ENCODE measurements at places on chromosomes 5 and 9.
A peak's percentile ranks its signal among the peaks of the same experiment; 100 is the strongest.

GRCh38 chr9:38414040-38414723, 10.1 kb downstream of the IGFBPL1 start:
- DNase-seq, result no peak

GRCh38 chr9:126536131-126536530, 77.6 kb upstream of the LMX1B start:
- DNase-seq, result no peak

DNA sequence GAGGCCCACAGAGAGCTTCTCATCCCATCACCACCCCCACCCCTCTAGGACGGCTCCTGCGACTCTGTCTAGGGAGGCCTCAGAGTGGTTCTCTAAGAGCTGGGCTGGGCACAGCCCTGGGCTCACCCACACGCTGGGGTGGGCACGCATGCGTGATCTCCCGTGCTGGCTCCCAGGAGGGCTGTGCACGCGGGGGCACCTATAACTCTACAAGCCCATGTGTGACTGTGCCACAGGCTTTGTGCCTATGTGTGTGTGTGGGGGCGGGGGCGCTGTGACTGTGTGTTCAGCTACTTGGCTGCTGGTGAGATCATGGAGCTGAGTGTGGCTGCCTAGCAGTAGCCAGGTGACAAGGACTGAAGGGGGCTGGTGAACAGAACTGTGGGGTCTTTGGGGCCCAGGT, 32.2 kb downstream of the NDUFA8 start:
- no peak for DNase-seq

GRCh38 chr5:75363726-75364495, 26.9 kb downstream of the HMGCR start:
- no peak for DNase-seq

- DNase-seq, result no peak
Measured at GRCh38 chr9:131611586-131612315, 66.4 kb downstream of the PRRT1B start.

DNA sequence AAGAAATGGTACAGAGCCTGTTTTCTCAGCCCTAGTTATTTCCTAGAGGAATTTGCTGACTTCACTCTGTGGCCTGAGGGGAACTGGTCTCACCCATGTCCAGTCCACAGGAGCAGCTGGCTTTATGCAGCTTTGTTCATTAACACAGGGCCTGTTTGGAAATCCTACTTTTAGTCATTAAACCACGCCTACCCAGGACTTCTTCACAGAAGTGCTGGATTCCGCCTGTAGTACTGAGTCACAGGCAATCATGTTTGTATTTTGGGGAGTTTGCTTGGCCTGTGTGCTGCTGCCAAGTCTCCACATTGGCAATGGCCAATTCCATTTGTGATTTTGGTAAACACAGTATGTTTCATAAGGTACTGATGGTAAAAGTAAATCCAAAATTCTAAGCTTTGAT, 52.8 kb downstream of the CTNND2 start:
- DNase-seq, result no peak

DNA sequence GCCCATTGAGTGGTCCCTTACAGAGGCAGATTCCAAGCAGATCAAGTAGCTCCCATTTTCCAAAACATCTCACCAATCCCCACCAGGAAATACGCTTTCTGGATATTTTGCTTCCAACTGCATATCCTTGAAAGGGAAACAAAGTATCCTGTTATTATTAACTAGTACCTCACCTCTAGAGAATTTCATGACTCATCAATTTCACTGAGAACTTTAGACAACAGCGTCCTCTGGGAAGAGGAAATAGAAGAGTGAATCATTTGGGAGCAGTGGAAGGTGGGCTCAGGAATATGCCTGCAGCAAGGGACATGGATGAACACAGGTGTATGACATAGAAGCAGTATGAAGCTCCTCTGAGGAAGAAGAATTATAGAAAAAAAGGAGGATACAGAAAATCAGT, 186.7 kb downstream of the MARCHF11 start:
- DNase-seq, result no peak

- DNase-seq, result no peak
Measured at GRCh38 chr5:153421676-153422075, 68.8 kb upstream of the GRIA1 start.

DNA sequence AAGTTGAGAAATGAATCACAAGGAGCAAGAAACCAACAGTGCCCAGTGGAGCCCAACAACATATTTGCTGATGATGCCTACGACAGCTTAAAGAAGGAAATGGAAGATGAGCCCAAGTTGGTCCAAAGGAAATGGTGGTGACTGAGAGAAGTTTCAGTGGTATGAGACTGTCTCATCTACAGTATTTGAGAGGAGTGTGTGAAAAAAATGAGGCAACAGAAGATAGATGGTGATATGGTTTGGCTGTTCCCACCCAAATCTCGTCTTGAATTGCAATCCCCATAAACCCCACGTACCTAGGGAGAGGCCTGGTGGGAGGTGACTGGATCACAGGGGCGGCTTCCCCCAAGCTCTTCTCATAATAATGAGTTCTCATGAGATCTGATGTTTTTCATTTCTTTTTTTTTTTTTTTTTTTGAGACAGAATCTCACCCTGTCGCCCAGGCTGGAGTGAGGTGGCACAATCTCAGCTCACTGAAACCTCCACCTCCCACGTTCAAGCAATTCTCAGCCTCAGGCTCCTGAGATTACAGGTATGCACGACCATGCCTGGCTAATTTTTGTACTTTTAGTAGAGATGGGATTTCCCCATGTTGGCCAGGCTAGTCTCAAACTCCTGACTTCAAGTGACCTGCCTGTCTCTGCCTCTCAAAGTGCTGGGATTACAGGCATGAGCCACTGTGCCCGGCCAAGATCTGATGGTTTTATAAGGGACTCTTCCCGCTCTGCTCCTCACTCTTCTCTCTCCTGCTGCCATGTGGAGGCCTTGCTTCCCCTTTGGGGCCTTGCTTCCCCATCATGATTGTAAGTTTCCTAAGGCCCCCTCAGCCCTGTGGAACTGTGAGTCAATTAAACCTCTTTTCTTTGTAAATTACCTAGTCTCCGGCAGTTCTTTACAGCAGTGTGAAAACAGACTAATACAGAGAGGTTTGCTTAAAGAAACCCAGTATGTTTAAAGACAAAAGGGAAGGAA, 30.2 kb downstream of the EFCAB9 start:
- DNase-seq, result peak; percentile 33

GRCh38 chr5:154568589-154568988, 90.6 kb upstream of the HAND1 start:
- DNase-seq, result no peak

- no peak for DNase-seq
Measured at GRCh38 chr9:137250329-137251193, 525 bp upstream of the STPG3 start.

DNA sequence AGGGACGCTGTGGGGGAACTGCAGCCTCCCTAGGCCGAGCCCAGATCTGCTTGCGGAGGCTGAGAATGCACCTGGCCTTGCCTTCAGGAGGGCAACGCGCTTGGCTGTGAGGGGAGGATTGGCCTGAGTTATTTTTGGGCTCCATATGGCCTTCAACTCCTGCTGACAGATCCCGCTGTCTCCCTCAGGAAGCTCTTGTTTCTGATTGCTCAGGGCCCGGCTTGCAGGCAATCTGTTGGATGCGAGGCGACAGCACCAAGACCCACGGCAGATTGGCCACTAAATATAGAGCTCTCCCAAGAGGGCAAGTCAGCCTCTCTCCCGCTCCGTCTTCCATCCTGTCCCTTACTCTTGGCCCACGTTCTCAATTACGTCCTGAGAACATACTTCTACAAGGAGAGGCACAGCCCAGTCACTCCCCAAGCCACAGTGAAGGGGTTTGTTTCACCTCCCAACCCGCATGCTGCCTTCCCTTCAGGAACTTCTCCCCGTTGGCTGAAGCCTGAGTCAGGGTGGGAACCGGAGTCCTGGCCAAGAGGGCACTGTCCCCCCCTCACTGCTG, 53.6 kb downstream of the RASGEF1C start:
- DNase-seq, result no peak

DNA sequence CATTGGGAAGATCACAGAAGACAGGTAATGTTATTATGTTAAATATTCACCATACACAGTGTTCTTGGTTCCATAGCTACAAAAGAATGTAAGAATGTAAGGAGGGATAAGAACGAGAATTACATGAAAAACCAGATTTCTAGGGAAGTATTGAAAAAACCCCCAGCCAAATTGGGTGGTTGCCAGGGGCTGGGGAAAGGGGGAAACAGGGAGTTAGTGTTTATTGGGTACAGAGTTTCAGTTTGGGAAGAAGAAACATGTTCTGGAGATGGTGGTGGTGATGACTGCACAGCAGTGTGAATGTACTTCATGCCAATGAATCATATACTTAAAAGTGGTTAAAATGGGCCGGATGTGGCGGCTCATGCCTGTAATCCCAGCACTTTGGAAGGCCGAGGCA, 40.3 kb downstream of the GLRX start:
- DNase-seq, result no peak

- no peak for DNase-seq
Measured at GRCh38 chr5:9895302-9895645, 265.1 kb upstream of the TAS2R1 start.

- no peak for DNase-seq
Measured at GRCh38 chr5:88188458-88189132, 80.0 kb downstream of the TMEM161B start.

GRCh38 chr9:100426189-100426529, 784 bp upstream of the MSANTD3 start:
- DNase-seq, result no peak

DNA sequence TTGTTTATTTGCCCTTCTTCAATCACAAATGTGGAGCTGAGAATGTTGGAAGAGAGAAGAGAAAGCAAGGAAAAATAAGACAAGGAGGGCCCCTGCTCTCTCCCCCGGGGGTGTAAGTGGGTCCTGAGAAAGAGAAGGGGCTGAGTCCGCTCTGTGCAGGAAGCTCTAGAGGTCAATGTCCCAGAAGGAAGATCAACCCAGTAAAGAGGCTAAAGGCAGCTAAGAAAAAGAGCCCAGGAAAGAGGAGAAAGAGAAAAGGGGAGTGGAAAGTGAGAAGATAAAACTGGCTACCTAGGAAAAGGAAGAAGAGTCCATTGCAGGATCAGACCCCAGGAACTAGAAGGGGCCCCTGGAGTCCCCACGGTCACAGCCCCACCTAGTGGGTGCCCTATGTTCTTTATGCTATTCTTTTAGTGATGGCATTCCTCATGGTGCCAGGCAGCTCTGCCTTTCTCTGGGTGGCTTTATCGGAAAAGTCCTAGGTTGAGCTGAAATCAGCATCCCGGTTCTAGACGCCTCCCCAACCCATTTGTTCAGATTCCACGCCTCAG, 583.4 kb downstream of the ACTL7B start:
- DNase-seq, result no peak

DNA sequence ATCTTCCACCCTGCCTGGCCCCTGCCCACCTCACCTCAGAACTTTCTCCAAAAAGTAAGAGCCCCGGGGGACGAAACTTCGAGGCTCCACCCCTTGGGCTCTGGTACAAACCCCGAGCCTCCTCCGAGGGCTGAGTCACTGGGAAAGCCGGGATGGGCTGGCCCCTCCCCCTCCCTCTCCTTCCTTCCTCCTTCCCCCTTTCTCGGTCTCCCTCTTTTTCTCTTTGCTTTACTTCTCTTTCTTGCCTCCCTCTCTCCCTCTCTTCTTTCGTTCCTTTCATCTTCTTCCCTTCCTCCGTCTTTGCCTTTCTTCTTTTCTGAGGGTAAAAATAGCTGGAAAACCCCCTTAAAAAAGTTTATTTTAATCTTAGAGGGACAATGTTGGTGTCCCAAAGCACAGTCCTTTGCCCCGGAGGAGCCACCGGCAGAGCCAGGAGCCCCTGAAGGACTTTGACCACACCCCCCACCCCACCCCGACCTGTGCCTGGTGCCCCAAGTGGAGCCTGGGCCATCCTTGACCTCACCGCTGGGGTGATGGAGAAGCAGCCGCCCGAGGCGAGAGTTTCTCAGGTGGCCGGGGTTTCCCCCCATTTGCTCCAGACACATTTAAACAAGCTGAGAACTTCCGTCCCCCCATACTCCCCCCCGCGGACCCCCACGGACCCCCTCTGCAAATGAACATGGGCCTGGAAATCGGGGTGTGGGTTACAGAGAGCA, 5.7 kb upstream of the NOTCH1 start:
- no peak for DNase-seq

- DNase-seq, result no peak
Measured at GRCh38 chr5:126445502-126446174, 22.4 kb downstream of the GRAMD2B start.

DNA sequence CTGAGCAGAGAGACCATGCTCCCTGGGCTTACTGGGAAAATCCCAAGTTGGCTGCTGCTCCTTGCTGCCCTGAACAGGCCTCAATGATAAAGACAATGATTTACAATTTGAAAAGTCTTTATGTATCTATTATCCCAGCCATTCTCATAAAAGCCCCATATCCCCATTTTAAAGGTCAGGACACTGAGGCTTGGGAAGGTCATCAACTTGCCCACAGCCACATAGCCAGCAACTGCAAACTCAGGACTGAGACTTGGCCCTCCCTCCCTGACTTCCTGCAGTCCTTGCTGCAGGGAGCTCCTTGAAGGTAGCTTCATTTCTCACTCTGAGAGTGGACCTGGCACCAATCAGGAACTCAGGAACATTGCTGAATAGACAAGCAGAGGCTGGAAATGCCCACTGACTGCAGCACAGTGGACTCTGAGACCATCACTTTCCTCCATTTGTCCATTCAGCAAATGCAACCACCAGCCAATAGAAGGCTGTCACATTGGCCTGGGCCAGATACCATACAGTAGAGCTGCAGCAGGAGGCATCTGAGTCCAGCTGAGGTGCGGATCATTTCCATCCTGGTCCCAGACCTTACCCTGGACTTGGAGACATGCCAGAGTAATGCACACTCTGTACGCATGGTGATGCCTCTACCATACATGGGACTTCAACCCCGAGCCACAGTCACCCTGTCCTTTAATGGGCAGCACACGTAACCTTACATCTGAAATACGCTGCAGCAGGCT, 18.3 kb downstream of the TNIP1 start:
- no peak for DNase-seq

- no peak for DNase-seq
Measured at GRCh38 chr5:172834415-172835289, 601 bp downstream of the ERGIC1 start.

- DNase-seq, result no peak
Measured at GRCh38 chr5:50744776-50745175, 78.3 kb downstream of the PARP8 start.

DNA sequence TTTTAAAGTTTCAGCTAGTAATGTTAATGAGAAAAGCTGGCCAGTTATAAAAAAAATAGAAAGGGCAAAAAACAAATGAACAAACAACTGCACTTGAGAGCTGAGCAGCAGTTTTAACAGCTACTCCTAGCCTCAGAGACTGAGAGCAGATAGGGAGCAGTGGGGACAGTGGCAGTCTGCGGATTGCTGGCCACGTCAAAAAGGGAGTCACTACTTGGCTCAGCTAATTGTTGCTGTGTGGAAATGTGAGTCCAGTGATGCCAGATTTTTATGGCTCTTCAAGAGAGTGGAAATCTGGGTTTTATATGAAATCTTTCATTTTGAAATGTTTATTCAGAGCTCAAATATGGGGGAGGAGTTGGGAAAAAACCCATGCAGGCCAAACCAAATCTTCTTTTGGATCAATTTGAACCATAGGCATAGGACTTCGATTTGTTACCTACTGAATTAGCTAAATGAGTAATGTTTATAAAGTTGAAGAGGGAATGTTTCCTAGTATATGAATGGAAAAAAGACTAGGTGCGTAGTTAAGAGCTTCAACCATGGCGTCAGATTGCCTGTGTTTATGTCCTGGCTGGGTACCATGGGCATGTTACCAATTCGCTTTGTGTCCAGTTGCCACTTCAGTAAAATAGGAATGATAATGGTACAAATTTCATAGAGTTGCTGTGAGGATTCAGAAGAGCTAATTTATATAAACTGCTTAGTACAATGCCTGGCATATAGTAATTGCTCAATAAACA, 102.1 kb downstream of the PAM start:
- no peak for DNase-seq

Data from activated CD4-positive, CD25-positive, alpha-beta regulatory T cell treated with anti-CD3 and anti-CD28 coated beads, Interleukin-2, amount 50 U/mL, for 72 hours (primary cell).